ENCODE measurements at places on chromosomes 1 and 21.

DNA sequence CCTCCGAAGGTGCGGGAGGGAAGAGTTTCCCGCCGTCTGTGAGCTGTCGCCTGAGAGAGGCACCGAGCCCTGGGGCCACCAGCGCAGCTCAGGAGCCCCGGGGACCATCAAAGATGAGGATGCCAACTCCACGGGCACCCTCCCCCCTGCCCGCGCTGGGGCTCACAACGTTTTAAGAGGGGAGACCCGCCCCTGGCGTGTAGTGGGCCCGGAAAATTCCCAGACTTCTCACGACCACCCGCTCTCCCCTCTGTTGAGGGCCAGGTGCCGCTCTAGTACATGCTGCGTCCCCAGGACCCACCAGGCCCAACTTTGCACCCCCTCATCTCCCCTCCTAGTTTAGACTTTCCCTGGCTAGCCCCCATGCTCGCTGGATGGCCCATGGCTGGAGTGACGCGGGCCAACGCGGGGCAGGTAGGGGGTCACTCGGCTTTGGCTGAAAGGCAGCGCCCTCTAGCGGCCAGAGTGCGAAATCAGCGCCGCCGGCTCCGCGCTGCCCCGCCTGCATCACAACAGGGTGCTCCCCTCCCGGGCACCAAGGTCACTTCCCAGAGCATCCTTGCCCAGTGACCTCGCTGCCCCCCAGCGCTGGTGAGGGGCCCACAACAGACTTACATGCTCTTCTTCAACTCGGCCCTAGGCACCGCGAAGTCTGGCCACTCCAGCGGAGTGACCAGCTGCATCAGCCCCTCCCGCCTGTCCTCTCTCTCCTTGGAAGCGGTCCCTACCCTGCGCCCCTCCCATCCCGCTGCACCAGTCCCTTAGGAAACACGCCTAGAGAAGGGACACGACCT lies 1.8 kb downstream of the CD160 start:
- DNase-seq: peak; percentile 58

GRCh38 chr1:116825207-116825719 lies 71.0 kb downstream of the CD2 start:
- no peak for DNase-seq

DNA sequence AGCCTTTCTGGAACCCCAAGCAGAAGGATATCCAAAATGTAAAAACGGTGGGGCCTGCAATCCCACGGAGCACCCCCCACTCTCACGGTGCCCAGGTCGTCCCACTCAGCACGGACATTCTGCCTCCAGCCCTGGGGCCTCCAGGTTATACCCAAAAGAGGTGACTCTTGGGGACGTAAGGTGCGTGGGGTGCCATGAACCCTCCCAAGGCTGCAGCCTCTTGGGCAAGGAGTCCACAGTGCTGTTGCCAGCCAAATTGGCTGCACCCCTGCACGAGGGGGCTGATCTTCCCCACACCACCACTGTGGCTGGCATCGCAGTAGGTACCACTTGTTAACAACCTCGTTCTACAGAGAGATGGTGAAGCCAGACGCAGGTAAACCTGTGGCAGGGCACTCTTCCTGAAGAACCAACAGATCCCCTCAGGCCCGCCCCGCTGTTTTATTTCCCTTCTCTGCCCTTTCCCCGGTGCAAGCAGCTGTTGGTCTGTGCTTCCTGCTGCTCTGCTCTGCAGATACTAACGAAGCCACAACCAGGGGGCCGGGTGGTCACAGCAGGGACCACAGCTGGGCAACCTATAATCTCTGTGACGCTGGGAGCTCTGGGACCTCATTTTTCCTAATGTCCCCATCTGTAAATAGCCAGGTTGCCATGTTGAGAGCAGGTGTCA lies 8.7 kb downstream of the TFF3 start:
- no peak for DNase-seq

- no peak for DNase-seq
These were observed 79.3 kb downstream of the HMCN1 start for GRCh38 chr1:185813401-185813979.

DNA sequence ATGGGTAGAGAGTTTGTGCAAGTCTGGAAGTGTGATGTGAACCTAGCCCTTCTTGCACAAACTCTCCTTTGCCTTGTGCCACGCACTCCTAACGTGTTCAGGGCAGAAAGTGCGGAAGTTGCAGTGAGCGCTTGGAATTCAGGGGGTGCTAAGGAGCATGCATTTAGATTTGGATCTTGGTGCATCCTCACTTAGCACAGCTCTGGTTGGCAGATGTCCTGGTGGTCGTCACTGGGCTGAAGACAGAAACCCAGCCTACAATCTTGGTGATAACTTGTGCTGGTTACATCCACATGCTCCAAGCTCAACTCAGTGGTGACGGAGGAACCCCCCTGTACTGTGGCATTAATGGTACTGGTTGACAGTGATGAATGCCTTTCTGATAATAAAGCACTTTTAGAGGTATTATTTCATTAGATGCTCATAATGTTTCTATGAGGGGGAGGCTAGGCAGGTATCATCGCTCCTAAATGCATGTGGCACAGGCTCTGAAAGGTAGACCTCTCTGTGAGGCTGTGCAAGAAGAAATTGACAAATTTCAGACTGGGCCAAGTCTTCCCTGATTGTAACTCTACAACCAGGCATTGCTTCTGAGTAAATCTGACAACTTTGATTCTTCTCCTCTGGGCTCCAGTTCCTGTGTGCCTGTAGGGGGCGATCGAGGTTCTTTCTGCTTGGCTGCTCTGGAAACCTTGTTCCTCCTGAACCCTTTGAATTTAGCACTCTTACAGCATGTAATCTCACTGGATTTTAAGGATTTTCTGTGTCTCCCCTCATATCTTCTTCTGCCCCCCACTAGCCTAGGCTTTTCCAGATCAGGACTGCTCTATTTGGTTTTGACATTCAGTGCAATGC lies 40.6 kb downstream of the MAPKAPK2 start:
- DNase-seq: peak; percentile 13

- no peak for DNase-seq
These were observed 62.1 kb downstream of the GNG12 start for GRCh38 chr1:67771152-67771551.

DNA sequence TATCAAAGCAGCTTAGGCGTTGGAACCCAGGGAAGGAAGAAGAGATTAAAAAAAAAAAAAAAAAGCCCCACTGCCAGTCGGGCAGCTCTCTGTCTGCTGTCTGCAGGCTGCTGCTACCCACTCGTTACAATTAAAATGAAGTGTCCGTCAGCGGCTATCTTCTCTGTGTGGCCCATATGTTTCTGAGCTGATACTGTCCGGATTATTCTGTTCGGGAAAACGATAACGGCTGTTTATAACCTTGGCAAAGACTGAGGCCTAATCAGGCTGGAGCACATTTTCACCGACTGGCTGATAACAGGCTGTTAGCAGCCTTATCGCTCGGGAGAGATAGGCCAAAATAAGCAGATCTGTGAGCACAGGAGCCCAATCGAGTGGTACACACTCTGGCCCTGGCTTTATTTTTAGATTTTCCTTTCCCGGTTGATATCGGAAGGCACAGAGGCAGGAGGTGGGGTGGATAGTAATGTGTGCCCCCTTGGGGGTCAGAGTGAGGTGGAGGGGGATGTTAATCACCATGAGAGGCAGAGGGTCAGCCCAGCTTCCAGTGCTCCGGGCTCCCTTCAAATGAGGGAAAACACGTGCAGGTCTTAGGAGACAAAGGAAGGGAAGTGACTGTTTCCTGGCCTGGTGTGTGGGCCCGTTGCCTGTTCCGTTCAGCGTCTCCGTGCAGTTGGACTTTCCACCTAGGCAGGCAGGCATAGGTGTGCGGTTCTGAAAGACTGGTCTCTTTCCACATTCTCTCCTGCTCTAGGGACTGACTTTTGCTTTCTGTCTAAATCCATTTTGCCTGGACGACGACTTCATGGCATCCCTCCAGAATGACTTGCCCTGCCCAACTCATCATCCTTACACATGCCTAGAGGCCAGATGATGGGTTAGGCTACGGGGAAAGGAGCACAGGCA lies 153.4 kb downstream of the PBX1 start:
- DNase-seq: no peak

GRCh38 chr1:162972773-162973172 lies 96.4 kb upstream of the RGS4 start:
- no peak for DNase-seq

GRCh38 chr1:155005076-155006011 lies 2.7 kb downstream of the ZBTB7B start:
- no peak for DNase-seq

GRCh38 chr1:226692823-226693222 lies 46.3 kb downstream of the ITPKB start:
- no peak for DNase-seq

DNA sequence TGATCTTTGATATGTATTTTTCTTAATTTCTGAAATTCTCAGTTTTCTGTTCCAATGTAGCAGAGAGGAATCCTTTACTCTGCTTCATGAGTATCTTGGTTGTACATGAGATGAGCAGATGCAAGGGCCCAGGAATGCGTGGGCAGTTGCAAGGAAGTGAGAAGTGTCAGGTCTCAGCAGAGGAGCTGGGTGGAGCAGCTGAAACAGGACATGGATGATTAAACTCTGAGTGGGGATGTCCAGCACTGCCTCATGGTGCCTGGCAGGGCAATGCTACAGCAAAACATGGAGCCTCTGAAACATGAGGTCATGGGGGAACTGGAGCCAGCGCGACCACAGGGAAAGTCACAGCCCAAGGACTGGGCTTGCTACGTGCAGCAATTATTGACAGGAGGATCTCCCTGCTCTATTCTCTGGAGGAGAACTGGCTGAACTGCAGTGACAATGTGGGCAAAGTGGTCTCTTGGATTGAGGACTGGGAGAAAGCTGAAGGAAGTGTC lies 48.4 kb downstream of the COLGALT2 start:
- DNase-seq: no peak

DNA sequence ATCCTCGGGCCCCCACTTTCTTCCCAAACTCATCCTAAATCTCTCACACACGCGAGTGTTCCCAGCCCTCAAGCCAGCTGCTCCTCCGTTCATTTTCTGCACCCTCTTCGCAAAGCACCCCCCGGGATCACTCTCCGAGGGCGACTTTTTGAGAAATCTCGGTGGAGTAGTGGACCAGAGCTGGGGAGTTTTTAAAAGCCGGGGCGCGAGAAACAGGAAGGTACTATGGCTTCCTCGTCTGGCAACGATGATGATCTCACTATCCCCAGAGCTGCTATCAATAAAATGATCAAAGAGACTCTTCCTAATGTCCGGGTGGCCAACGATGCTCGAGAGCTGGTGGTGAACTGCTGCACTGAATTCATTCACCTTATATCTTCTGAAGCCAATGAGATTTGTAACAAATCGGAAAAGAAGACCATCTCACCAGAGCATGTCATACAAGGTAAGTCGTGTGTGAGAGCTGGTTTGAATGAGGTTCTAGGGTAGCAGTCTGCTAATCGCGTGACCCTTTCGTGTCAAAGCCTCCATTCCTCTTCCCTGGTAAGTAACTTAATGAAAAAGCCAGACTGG lies 800 bp downstream of the DR1 start:
- no peak for DNase-seq

GRCh38 chr1:24329797-24330543 lies 10.8 kb downstream of the GRHL3 start:
- DNase-seq: no peak

DNA sequence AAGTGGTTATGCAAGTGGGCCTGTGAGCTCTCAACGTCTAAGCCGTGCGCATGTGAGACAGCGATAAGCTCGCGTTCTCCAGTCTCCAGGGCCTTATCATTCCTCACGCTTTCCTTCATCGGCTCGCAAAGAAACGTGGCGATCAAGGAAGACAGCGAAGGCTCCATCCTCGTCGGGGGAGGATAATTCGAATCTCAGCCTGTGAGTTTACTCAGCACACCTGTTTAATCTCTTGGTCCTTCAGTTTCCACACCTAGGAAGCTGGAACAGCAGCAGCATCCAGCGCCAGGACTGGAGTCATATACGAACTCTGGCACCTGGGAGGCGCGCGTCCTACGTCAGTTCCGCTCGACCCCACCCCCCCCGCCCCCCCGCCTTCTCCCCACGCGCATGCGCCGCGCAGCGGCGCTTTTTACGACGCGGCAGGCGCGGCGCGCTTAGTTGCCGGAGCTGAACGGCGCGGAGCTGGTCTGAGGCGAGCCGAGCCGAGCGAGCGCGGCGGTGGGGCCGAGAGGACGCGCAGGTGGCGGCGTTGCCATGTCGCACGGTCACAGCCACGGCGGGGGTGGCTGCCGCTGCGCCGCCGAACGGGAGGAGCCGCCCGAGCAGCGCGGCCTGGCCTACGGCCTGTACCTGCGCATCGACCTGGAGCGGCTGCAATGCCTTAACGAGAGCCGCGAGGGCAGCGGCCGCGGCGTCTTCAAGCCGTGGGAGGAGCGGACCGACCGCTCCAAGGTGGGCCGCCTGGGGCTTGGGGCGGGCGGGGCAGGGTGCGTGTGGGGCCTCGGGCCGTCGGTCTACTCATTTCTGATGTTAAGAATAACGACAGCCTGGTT lies at the start of gene PITHD1:
PITHD1 (plus strand) TSS at position 440 of the 836 bp plus-strand sequence; CDS start at position 538, 98 bp downstream.
- DNase-seq: peak; percentile 69

- DNase-seq: no peak
These were observed 14.8 kb downstream of the ARHGEF16 start for GRCh38 chr1:3469104-3469848.

DNA sequence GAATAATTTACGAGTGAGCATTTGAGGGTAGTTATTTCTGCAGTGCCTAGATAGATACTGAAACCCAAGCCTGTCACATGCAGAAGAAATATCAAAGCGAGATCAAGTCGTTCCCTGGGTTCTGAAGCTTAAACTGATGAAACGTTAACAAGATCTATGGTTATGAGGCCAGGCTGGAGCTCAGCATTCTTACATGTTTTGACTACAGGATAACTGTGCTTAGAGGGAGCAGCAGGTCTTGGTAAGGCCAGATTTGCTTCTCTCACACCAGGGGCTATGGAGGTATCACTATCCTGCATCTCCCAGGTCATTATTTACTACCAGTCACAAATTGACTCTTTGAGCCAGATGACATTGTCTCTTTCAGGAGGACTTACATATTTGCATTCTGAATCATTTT lies 1401.4 kb upstream of the PRMT6 start:
- no peak for DNase-seq

- DNase-seq: no peak
These were observed 1702.9 kb upstream of the B3GALT2 start for GRCh38 chr1:194889310-194889709.

GRCh38 chr1:59057211-59057694 lies 239.6 kb upstream of the FGGY start:
- DNase-seq: no peak

DNA sequence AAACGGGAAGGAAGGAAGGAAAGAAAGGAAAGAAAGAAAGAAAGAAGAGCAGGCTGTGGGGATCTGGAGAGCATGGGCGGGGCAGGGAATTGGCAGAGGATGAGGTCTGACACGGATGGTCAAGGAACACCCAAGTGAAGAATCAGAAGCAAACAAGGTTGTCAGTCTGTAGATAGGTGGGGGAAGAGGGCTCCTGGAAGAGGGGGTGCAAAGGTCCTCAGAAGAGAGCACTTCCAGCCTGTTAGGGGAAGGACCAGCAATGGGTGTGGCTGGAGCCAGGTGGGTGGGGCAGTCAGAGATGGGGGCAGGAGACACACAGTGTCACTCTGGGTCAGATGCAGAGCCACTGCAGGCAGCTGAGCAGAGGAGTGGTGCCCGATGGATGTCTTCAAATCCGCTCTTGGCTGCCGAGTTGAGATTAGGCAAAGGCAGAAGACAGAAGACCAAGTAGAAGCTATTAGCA lies 11.0 kb upstream of the PLA2G2C start:
- DNase-seq: no peak

DNA sequence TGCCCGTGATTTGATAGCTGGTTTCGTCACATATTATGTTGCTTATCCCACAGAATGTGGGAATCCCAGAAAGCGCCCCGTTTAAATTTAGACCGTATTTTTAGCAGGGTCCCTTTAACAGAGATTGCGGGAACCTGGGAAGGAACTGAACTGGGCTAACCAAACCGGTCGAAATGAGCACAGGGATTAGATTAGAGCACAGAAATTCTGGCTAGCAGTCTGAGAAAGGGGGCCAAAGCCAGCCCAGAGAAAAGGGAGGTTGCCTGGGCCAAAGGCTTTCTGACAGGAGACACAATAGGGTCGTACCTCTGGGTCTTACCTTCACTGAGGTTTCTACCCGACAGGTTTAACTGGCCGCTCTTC lies 327 bp downstream of the LRRC40 start:
- no peak for DNase-seq

All from effector CD8-positive, alpha-beta T cell (primary cell).